ENCODE measurements at places on chromosomes 5 and 9. TPM values are rescaled to one million over a fixed set of nuclear protein-coding genes. Genes with fewer than 3 reads are reported as not detected.

The CDC20B gene
- total RNA-seq: not detected

GRCh38 chr5:121962347-121962670 lies 534 bp downstream of the SRFBP1 start:
- H3K36me3 ChIP-seq: no peaks in the 10 kb centered on the region
- no peak for DNase-seq
- no peaks in the 10 kb centered on the region for H3K27me3 ChIP-seq
- peak overlapping the region; percentile 68 for H3K27ac ChIP-seq
- peak overlapping the region; percentile 97 for H3K4me3 ChIP-seq

DNA sequence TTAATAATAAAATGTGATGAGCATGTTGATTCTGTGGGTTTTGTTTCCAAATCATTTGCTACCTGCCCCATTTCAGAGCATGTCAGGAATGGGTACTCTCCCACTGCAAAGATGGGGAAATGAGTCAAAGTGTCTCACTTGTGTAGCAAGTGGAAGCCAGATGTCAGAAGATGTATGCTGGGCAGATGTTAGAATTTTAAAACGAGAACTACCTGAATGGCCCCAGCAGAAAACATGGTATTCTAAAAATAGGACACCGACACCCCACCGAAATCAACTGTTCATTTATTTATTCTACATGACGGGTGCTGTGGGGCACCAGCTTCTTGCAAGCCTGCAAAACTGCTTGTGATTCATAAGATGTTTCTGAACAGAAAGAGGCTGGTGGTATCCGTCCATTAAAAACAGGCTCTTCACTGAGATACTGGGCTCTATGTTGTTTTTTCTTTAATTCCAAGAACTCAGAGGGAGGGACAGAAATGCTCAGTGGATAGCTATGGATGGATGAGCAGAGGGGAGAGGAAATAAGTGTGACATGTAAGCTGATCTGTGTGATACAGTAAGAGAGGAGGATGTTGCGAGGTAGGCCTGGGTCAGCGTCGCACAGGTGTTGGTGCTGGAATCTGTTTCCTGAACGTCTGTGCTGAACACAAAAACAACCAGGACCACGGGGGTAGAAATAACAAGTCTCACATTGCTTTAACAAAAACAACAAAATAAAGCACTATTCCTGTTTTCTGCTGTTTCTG lies 157.2 kb downstream of the EFNA5 start:
- no peak overlapping the region for H3K4me3 ChIP-seq
- H3K27me3 ChIP-seq: no peaks in the 10 kb centered on the region
- H3K36me3 ChIP-seq: no peaks in the 10 kb centered on the region
- no peak for DNase-seq

The RACK1 gene
- total RNA-seq: 2,132 TPM

GRCh38 chr5:130868186-130868840 lies 296.7 kb downstream of the HINT1 start:
- no peaks in the 10 kb centered on the region for H3K27me3 ChIP-seq
- H3K27ac ChIP-seq: no peak overlapping the region
- H3K4me1 ChIP-seq: no peaks in the 10 kb centered on the region
- no peak for DNase-seq

DNA sequence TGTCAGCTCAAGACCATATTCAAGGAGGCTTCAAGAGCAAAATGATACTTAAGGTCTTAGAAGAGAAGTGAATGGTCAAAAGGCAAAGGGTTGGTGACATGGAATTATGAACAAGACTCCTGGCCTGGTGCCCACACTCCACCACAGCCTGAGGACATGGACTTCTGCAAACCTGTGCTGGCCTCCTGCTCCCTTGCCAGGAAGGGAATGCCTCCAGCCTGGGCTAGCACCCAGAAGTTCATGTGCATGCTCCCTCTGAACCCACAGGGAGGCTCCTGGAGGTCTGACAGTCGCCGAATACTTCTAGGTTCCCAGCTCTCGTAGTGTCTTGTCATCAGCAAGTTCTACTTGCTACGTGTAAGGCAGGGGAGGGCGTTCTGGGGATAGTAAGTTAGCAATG lies 156.7 kb downstream of the FSTL4 start:
- H3K27ac ChIP-seq: no peak overlapping the region
- H3K4me1 ChIP-seq: no peaks in the 10 kb centered on the region
- no peaks in the 10 kb centered on the region for H3K36me3 ChIP-seq
- H3K27me3 ChIP-seq: no peaks in the 10 kb centered on the region
- H3K4me3 ChIP-seq: no peak overlapping the region
- no peak for DNase-seq

The ZNF300 gene
- total RNA-seq: 1.5 TPM

DNA sequence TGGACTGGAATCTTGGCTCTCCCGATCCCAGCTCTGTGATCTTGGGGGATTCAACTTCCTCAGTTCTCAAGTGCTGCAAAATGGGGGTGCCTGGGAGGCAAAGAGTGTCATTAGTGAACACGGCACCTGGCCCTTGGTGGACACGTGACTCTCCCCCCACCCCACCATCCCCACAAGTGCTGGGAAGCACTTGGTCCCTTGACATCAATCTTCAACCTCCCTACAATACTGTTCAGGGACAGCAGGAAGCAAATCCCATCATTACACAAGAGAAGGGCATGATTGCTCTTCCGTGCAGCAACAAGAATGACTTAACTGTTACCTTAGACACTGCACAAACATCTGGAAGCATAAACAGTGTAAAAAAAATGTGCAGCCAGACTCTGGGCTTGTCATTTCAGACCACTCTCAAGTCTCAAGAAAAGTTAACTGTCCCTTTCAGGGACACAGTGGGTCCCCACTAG lies 61.4 kb downstream of the PSMB7 start:
- no peaks in the 10 kb centered on the region for H3K4me1 ChIP-seq
- no peak for DNase-seq
- H3K27me3 ChIP-seq: no peaks in the 10 kb centered on the region
- H3K4me3 ChIP-seq: no peak overlapping the region

The PCDHGA4 gene
- total RNA-seq: 0.30 TPM

GRCh38 chr9:136220017-136220729 lies 15.2 kb upstream of the LHX3 start:
- peaks cover 66% of the 10 kb centered on the region for H3K36me3 ChIP-seq
- no peaks in the 10 kb centered on the region for H3K27me3 ChIP-seq
- no peak for DNase-seq
- no peak overlapping the region for H3K27ac ChIP-seq
- H3K4me3 ChIP-seq: no peak overlapping the region
- no peaks in the 10 kb centered on the region for H3K4me1 ChIP-seq

DNA sequence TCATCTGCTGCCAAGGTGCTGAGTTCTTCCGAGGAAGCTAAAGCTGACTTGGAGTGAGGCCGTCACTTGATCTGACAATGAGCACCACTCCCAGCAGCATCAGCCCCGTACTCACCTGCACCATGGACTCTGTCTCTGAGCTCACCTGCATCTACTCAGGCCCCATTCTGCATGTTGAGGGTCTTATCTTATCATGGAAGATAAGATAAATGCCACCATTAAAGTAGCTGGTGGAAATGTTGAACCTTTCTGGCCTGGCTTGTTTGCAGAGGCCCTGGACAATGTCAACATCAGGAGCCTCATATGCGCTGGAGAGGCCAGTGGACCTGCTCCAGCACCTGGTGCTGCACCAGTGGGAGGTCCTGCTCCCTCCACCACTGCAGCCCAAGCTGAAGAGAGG lies 35.0 kb upstream of the HMGCS1 start:
- DNase-seq: no peak
- no peaks in the 10 kb centered on the region for H3K36me3 ChIP-seq
- H3K4me3 ChIP-seq: no peak overlapping the region
- H3K4me1 ChIP-seq: no peaks in the 10 kb centered on the region

DNA sequence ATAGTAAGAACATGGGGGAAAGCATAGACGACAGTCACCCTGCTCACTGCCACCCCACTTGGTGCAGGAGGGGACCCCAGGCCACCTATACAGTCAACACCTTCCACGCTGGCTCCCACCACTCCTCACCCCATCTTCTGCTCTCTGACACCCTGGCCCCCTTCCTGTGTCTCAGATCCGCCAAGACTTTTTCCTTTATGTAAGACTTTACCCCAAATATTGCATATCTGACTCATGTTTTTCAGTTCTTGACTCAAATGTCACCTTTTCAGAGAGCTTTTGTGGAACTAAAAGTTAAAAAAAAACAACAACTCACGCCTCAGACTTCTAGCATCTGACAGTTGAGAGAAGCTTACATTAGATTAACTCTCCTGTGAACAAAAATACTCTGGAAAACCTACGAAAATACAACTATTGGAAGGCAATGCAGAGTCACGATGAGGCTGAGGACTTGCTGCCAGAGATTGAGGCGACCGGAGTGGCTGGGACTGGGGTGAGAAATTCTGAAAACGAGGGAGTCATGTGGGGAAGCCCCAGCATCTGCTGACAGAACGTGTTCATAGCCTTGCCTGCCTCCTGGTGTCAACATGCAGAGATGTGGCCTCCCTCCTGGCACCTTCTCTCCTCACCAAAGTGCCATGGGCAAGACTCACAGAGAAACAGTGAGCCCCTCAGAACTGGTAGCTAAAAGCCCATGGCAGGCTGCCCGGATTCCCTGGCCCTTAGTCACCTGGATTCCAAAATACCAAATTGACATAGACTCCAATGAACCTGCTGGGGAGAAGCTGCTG lies 22.4 kb upstream of the FCN2 start:
- peaks cover 33% of the 10 kb centered on the region for H3K27me3 ChIP-seq
- no peak overlapping the region for H3K27ac ChIP-seq
- H3K4me3 ChIP-seq: no peak overlapping the region
- no peaks in the 10 kb centered on the region for H3K36me3 ChIP-seq
- no peaks in the 10 kb centered on the region for H3K4me1 ChIP-seq
- DNase-seq: no peak

The PPP1R2B gene
- total RNA-seq: 0.53 TPM

DNA sequence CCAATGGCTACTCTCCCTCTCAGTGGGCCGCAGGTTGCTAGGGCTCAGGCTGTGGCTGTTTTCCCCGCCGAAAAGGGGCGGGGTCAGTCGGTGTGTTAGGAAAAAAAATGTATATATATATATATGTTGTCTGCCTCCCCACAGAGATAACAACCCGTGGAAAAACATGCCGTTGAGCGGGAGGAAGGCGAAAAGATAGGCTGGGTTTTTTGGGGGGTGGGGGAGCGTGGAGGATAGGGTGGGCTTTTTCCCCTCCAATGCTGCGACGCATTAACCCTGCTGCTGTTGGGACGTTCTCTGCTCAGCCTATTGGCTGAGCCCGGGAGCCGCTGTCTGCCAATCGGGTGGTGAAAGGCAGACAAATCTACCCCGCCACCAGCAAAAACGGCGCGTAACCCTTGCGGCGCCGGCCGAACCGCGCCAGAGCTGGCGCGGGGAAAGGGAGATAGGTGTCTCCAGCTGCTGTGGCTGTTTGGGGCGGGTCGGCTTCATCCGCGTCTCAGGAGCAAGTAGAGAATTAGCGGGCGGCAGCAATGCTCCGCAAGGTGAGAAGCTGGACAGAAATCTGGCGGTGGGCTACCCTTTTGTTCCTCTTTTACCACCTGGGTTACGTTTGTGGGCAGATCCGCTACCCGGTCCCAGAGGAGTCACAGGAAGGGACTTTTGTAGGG lies at the start of gene PCDHGC4:
Gene PCDHGC4 (plus strand): TSS at position 390 of the 671 bp plus-strand sequence. CDS start 144 bp downstream, at position 534.
- H3K4me3 ChIP-seq: peak within 1 kb of the TSS; percentile 77
- H3K27ac ChIP-seq: no peak within 1 kb of the TSS
- peaks cover 3% of the 10 kb centered on the region for H3K4me1 ChIP-seq
- H3K27me3 ChIP-seq: peaks cover 69% of the 10 kb centered on the region
- no peak for DNase-seq
- no peaks in the 10 kb centered on the region for H3K36me3 ChIP-seq

All from T-cell (primary cell).